ENCODE measurements at places on chromosomes 3 and 15.
A peak's percentile ranks its signal among the peaks of the same experiment; 100 is the strongest.

DNA sequence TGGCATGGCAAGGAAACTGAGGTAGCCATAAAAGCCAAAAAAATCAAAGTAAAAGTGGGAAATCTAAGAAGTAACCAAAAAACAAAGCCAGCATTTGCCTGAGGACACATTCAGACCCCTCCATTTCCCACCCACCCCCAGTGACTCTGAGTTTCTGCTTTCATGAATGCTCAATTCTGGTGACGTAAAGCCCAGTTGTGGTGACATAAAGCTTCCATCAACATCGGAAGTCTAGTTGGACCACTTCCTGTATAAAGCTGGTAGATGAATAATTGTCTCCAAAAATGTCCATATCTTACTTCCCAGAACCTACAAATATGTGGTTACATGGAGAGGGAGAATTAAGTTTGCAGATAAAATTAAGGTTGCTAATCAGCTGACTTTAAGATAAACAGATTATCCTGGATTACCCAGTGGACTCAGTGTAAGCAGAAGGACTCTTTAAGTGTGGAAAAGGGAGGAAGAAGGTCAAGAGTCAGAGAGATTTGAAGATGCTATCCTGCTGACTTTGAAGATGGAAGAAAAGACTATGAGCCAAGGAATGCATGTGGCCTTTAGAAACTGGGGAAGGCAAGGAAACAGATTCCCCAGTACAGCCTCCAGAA, 62.0 kb upstream of the ST3GAL6 start:
- no peak for DNase-seq

DNA sequence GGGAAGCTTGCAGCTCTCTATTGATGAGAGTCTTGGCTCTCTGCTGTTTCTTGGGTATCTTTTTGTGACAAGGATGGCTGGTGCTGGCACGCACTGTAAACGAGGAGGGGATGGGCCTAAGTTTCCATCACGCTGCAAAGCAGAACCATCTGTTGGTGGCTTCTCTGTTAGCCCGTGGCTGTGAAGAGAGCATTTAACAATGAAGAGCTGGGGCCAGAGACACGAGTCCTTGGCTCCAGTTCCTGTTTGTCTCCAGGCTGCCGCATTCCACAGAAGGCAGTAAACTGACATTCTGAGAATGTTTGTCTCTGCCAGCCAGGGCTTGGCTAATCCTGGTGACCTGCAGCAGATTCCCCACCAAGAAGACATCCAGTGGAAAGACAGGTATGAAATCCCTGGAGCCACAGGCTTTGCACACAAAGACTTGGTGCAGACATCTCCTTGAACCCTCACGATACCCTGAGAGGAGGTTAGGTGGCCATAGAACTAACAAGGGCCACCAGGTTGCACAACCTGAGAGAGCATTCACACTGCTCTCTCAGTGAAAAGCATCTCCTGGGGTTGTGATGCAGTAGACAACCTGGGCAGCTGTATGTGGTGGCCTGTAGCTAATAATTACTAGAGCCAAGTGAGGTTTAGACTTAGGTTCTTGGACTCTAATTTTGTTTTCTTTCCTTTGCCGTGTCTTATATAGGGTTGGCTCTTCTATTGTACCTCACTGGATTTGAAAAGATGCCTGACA, 130.9 kb downstream of the ASB7 start:
- no peak for DNase-seq

DNA sequence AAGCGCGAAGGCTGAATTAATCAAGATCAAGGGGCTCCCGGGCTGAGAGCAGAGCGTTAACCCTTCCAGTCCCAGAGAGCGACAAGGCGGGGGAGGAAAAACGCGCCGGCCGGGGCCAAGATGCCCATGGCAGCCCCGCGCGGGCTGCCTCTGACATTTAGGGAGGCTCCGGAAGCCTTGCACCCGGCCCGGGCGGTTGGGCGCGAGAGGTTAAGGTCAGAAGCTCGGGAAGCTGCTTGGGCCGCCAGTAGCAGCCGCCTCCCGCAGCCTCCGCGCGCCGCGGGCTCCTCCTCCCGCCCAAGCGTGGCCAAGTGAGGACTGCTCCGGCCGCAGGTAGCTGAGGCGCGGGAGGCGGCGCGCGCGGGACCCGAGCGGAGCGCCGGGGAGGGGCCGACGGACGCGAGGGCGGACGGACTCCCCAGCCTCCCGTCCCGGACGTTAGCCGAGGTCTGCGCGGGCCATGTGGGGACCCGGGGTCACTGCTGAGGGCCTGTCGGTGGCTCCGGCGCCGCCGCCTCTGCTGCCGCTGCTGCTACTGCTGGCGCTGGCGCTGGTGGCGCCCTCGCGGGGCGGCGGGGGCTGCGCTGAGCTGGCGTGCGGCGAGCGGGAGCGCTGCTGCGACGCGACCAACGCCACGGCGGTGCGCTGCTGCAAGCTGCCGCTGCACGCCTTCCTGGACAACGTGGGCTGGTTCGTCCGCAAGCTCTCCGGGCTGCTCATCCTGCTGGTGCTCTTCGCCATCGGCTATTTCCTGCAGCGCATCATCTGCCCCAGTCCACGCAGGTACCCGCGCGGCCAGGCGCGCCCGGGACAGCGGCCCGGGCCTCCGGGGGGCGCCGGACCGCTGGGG, at the start of gene C3orf80:
Gene C3orf80 (plus strand): TSS at position 247 of the 850 bp plus-strand sequence. CDS start 214 bp downstream, at position 461.
- peak; percentile 39 for DNase-seq

DNA sequence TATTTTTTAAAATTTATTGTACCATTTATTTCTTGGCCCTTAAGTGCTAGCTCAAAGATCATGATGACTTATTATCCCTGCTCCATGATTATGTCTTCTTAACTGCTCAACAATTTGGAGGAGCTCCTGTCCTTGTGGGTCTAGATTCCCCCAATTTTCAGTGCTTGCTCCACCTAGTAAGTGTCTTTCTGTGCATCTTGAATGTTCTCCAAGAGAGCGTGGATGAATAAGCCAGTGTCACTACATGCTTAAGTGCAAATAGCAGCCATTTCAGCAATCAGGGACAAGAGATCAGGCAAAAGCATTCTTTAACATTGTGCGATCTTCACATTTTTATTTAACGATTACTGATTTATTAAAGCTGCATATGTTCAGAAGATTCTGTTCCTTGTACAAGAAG, 99.4 kb downstream of the ALCAM start:
- DNase-seq, result no peak

DNA sequence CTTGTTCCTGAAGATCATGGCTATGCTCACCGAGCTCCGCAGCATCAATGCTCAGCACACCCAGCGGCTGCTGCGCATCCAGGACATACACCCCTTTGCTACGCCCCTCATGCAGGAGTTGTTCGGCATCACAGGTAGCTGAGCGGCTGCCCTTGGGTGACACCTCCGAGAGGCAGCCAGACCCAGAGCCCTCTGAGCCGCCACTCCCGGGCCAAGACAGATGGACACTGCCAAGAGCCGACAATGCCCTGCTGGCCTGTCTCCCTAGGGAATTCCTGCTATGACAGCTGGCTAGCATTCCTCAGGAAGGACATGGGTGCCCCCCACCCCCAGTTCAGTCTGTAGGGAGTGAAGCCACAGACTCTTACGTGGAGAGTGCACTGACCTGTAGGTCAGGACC, 35.2 kb downstream of the NR1I2 start:
- no peak for DNase-seq

- DNase-seq, result no peak
Observed at GRCh38 chr3:144055604-144056003, 84.0 kb downstream of the DIPK2A start.

DNA sequence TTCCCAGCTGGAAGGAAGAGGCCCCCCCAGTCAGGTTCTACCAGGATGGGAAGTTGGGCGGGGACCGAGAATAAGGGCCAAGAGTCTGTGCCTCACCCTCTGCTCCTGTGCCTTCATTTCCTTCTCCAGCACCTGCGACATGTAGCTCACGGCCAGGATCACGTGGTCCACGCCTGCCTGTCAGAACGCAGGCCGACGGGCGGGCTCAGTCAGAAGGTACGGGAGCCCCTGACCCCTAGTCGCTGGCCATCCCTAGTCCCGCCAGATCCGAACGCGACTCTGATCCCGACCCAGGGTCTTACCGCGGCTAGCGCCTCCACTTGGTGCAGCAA, 489 bp downstream of the GMPPB start:
- no peak for DNase-seq

DNA sequence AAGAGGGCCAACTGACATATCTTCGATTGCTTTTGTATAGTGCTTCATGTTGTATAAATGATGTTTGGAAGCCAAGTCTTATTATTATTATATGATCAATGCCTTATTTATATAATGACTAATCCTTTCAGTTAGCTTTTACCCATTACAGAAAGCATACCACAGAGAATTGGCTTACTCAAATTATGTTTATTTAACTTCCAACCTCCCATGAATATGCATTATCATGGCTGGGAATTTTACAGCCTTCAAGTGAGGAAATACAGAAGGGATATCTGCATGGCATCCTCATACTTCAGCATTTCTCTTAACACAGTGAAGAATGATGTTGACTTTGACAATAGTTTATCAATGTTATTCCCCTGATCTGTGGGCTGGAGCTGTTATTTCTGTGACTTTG, 225.9 kb upstream of the GAP43 start:
- DNase-seq, result no peak

GRCh38 chr15:74384881-74385643, 17.6 kb upstream of the CYP11A1 start:
- no peak for DNase-seq
